ENCODE measurements at places on chromosomes 5 and 9.

- no peak for DNase-seq
Observed at GRCh38 chr5:173823721-173824567, 64.2 kb upstream of the CPEB4 start.

DNA sequence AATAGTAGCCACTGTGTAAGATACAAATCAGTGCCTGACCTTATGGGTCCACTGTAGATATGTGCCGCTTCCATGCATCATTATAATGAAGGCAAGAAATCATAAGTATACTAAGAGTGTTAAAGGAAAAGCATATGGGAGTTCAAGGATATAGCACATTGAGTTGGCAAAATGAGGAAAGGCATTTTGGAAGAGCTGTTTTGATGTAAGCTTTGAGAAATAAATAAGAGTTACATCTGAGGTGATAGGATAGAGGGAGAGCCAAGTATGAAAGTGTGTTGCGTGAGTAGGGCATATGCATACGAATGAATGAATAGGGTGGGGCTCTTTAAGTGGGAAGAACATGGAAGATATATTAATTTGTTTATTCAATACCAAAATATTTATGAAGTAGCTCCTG lies 101.0 kb upstream of the DMAC1 start:
- DNase-seq = no peak

GRCh38 chr5:169127431-169127830 lies 173.5 kb downstream of the SLIT3 start:
- no peak for DNase-seq

- DNase-seq = no peak
Observed at GRCh38 chr5:125487231-125487630, 740.8 kb upstream of the ZNF608 start.

DNA sequence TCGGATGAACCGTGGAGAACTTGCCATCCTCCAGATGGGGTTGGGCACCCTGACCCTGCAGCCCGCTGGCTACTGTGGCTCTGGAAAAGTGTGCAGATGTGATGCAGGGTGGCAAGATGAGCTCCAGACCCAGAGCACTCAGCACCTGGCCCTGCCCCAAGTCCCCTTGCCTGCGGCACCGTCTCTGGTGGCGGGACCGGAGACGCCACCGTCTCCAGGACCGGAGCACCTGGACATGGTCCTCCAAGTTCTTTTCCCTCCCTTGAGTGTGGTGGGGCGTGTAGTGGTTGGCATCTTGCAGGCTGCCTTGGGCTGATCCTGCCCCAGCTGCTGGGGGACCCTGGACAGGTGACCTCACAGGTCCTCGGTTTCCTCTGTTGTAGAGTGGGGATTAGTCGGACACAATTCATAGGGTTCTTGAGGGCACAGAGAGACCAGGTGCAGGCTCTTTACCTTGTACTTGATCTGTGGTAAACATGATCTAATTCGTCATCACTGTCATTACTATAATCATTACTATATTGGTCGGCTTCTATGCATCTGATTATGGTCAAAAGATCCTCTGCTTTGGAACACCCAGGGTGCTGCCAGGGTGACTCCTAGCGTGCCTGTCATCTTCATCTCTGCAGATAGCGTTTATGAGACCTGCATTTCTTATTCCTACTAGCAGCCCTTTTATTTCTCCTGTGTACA lies 83.5 kb downstream of the COL5A1 start:
- DNase-seq = no peak

All from ascending aorta (tissue), 2 donors.